ENCODE measurements at places on chromosomes 3 and 15. TPM values are rescaled to one million over a fixed set of nuclear protein-coding genes. Genes with fewer than 3 reads are reported as not detected.

The CXCR6 gene
- total RNA-seq = not detected

The SH2D7 gene
- not detected for total RNA-seq

The TMEM40 gene
- not detected for total RNA-seq

The RPL4 gene
- total RNA-seq = 1,689 TPM

The C3orf80 gene
- total RNA-seq = 0.26 TPM

The SST gene
- not detected for total RNA-seq

The SYNPR gene
- total RNA-seq = not detected

The SEMA3B gene
- 51.6 TPM for total RNA-seq

The ALS2CL gene
- total RNA-seq = 19.7 TPM

The USP19 gene
- total RNA-seq = 49.1 TPM
